Forelimb muscle (tissue), 1 donor: ENCODE measurements at places on chromosomes 5 and 9.

DNA sequence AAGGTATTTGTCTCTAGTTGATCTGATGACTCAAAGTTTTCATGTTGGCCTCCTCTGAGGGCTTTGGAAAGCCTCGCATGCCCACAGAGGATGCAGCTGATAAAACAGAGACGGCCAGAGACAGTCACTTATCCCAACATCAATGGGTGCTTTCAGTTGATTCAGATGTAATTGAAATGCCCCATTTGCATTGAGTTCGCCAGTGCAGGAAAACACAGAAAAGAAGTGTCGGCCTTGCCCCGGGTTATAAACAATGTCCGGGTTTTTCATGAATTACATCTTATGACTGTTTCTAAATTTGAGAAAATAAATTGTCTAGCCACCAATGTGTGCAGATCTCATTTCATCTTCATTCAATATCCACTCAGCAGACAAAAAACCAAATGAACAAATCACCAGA, 42.2 kb upstream of the ICE1 start:
- DNase-seq, result no peak

DNA sequence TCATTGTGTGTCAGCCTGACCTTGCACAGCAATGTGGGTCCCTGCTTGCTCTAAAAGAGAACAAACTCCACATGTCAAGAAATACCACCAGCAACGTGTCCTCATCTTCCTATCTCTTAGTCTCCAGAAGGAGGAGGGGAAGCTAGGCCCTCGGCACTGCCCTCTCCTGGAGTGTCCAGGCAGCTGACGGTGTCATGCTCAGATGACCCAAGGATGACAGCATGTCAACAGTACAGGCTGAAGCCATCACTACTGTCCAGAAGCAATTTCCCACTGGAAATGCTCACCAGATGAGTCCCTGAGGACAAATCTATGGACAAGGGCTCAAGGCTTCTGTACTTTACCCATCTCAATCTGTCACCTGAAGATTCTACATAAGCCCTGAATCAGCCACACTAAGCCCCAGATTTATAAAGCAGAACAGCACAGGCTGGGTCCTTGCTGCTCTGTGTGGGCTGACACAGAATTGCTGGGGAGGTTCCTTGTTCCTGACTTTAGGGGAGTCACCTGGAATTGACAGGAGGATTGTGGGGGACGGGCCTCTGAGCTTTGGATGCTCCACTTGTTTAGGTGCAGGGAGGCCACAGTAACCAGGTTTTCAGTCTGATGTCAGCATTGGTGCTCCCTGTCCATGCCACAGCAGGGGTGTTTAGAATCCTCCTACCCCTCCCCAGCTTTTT, 210.2 kb downstream of the DAB2IP start:
- DNase-seq, result no peak

GRCh38 chr5:15502208-15502607, 2.2 kb downstream of the FBXL7 start:
- DNase-seq, result no peak

GRCh38 chr5:55973296-55973695, 21.5 kb downstream of the IL6ST start:
- DNase-seq, result no peak

GRCh38 chr5:51475628-51476027, 92.4 kb downstream of the ISL1 start:
- DNase-seq, result no peak

DNA sequence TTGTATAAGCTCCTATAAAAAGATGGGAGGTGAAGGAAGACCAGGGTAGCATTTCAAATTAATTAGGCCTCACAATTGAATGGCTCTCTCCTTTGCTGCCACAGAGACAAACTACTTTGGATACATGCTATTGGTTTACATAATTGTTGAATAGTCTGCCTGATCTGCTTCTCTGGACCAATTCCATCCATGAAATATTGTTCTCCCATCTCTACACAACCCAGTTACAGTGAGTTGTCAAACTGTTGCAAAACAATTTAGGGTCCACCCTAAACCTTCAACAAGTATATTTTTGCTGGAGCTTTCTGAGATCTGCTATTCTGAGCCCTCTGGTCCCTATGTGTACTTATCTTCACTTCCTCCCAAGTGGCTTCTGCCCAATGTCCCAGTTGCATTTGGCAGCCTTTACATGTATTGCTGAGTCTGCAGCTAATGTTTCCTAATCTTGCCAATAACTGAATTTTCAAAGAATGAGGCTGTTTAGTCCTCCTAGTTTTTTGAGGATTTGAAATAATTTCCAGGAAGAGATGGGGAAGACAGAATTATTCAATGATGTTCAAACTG, 38.9 kb downstream of the AGTPBP1 start:
- DNase-seq, result no peak

DNA sequence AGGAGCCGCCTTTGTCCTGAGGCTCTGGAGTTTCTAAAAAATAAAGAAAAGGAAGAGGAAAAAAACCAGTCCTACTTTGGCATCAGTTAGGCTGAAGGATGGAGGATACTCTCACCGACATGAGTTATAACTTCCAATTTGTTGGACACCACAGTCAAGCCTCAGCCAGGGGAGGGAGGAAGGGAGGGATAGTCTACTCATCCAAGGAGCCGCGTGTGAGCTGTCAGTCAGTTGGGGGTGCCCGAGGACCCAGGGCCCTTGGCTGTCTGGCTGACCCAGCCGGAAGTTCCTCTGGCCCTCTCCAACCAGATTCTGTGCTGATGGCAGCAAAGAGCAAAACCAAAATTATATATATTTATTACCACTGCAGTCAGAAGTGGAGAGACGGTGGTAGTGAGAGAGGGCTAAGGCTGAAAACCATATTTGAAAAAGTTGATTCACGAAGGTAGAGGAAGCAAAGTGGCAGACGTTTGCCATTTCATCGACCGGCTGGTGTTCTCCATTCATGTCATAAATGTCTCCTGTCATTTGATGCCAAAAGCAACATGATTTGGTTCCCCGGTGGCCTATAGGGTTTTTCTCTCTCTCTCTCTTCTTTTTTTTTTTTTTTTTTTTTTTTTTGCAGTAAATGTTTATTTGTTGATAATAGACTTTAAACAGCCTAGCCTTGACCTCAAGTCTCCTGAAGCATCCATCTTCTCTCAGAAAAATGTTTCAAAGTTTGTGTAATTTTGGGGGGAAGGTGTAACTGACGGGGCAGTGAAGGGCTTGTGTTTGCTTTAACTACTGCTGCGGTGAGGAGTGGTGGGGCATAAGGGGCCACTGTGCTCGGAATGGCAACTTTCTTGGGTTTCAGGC, 7.6 kb downstream of the LMX1B start:
- no peak for DNase-seq

DNA sequence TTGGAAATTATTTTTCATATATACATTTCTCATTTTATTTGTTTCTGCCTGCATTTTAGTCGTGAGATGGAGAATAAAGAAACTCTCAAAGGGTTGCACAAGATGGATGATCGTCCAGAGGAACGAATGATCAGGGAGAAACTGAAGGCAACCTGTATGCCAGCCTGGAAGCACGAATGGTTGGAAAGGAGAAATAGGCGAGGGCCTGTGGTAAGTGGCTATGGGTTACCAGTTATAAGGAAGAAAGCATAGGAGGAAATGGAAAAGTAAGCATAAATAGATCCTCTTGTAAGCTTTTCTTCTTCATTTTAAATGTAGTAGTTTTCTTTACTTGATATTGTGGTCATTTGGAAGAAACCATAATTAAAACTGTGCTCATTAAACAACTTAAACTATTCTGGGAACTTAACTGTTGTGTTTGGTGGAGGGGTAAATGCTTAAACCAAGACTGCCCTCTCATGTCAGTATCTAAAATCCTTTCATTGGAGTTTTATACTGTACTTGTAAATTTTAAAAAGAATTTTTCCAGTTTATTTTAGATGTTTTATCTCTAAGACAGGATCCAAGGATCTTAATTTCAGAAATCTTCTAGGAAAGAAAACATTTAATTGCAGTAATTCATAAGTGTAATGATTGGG, 41.3 kb downstream of the MAP3K1 start:
- DNase-seq, result no peak

DNA sequence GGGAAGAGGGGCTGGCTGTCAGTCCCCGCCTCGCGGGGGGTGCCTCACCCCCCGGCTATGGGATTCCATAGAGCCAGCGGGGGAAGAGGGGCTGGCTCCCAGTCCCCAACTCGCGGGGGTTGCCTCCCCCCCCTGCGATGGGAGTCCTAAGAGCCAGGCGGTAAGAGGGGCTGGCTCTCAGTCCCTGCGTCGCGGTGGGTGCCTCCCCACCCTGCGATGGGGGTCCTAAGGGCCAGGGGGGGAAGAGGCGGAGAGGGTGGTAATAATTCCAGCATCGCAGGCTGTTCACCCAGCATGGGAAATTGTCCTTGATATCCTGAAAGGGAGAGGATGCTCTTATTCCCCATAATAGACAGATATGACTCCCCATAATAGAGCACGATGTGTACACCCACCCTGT, 9.6 kb upstream of the LCN2 start:
- no peak for DNase-seq

- DNase-seq, result no peak
Measured at GRCh38 chr5:40736103-40736875, 19.5 kb downstream of the TTC33 start.

GRCh38 chr5:143168921-143169810, 234.3 kb downstream of the NR3C1 start:
- DNase-seq, result no peak

- DNase-seq, result no peak
Measured at GRCh38 chr9:82382887-82383616, 394.5 kb downstream of the SPATA31D1 start.

DNA sequence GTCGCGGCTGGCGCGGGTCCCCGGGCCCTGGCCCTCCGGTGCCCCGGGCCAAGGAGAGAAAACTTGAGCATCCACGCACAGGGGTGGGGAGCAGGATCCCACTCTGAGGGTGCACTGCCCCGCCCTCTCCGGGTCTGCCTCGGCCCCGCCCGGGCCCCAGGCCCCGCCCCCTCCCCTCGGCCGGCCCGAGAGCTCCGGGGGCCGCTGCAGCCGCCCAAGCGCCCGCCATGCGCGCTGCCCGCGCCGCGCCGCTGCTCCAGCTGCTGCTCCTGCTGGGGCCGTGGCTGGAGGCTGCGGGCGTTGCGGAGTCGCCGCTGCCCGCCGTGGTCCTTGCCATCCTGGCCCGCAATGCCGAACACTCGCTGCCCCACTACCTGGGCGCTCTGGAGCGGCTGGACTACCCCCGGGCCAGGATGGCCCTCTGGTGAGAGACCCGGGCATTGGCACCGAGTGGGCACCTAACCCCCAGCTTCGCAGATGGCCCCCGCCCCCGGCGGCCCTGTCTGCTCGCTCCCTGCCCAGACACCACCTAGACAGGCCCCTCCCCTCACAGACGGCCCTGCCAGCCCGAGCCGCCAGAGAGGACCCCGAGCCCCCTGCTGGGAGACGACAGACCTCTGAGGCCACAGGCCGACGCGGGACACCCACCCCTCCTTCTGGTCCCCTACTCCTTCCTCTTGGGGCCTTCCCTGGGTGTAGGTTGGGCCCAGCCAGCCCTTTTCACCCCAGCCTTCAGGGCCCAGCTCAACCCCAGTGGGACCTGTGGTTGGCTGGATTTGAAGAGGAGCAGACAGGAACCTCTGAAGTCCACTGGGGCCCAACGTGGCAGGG, at the start of gene CERCAM:
Gene CERCAM, plus strand, starts transcription at position 207 of the 831 bp plus-strand sequence. Its CDS starts 21 bp downstream, at position 228.
- no peak for DNase-seq

DNA sequence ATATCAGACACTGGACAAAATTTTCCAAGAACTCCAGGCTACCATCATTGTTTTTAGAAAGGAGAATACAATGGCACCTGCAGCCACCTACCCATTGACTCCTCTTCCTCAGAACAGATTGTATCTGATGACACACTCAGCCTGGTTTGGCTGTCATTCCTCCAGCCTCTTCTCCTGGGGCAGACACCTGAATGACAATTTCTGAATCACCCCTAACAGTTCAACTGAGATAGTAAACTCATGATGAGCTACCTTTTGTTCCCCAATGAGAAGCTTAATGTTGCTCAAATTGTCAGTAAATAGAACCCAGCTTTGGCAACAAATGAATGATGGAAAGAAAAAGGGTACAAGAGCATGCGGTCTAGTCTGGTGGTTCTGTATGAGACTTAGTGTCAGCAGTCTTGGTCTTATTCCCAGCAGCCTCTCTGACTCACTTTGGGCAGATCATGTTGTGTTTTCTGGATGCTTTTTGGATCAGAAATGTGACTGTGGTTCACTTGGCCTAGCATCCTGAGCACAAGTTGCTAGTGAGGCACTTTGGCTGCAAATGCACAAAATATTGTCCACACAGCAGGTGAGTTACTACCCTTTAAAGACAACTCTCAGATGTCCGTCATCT, 78.3 kb downstream of the MAMDC2 start:
- no peak for DNase-seq
